Activated CD8-positive, alpha-beta memory T cell treated with anti-CD3 and anti-CD28 coated beads, Interleukin-2, amount 10 ng/mL, durations not matched to agents 7 days and 5 days (primary cell): ENCODE measurements at places on chromosomes 7 and 10.
A peak's percentile ranks its signal among the peaks of the same experiment; 100 is the strongest.

- H3K4me3 ChIP-seq = no peak overlapping the region
- H3K27me3 ChIP-seq = no peaks in the 10 kb centered on the region
- no peaks in the 10 kb centered on the region for H3K36me3 ChIP-seq
- no peak overlapping the region for H3K27ac ChIP-seq
- DNase-seq = peak; percentile 51
Observed at GRCh38 chr7:66837007-66837406, 84.0 kb upstream of the TMEM248 start.

DNA sequence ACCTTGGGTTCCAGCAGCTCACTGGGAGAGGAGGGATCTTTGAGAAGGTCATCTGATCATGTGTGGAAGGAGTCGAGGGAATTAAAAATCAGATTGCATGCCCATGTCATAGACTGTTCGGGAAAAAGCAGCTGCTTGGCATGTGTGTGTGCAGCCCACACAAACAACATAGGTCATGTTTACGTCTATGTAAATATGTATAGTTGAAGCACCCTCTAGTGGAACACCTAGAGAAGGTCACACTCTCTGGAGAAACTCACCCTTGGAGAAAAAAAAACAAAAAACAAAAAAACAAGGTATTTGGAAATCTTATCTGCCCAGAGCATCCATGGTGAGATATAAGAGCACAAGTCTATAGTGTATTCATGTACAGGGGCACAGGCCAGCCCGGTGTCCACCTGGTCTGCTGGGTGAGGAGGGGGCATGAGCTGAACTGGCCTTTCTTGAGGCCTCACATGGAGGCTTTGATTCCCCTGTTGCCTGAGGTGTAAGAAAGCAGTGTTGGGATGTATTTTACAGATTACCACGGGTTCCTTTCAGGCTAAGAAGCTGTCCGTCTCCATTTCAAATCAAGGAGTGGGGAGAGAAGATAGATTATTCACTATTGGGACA is 98.0 kb downstream of the NPY start:
- DNase-seq = no peak
- H3K36me3 ChIP-seq = no peaks in the 10 kb centered on the region
- H3K4me1 ChIP-seq = no peaks in the 10 kb centered on the region
- peaks cover 4% of the 10 kb centered on the region for H3K27me3 ChIP-seq
- no peak overlapping the region for H3K27ac ChIP-seq
- no peak overlapping the region for H3K4me3 ChIP-seq

DNA sequence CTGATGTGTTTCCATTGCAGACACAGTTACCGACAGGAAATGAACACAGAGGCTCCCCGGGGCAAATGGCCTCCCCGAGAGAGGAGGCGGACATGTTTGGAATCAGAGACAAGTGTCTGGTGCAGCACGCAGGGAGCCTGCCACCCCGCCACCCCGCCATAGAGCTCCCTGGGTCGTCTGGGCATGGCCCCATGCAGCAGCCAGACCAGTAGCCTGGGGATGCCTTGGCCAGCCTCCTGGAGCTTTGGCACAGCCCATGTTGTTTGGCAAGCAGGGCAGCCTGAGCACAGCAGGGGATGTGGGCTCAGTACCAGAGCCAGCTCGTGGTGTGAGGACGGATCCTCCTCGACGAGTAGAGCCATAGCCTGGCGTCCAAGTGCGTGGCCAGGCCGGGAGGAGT is 80.8 kb downstream of the NKX6-2 start:
- H3K27me3 ChIP-seq = no peaks in the 10 kb centered on the region
- no peak for DNase-seq
- H3K36me3 ChIP-seq = peaks cover 7% of the 10 kb centered on the region
- H3K27ac ChIP-seq = no peak overlapping the region
- H3K4me1 ChIP-seq = peaks cover 7% of the 10 kb centered on the region
- H3K4me3 ChIP-seq = no peak overlapping the region

GRCh38 chr7:103445228-103446048 is 569 bp downstream of the SLC26A5 start:
- no peak for DNase-seq
- H3K4me3 ChIP-seq = peak overlapping the region; percentile 52
- H3K27me3 ChIP-seq = peaks cover 83% of the 10 kb centered on the region
- H3K36me3 ChIP-seq = no peaks in the 10 kb centered on the region
- H3K4me1 ChIP-seq = peaks cover 9% of the 10 kb centered on the region

DNA sequence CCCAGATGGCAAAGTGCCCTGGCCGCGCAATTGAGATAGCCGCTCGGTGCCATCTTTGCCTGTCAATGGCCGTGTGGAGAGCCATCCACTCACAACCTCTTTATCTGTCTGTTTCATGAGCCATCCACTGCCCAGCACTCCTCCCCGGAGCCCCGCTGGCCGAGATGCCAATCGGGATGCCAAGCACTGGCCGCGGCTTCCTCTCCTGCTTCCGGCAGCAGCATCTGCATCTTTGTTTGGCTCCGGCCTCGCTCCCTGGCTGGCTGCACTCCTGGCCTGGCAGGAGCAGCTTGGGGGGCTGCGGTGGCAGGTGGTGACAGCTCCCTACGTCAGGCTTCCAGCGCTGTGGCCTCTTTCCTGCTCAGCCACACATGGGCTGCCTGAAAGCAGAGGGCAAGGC is 231.7 kb downstream of the USP6NL start:
- no peak overlapping the region for H3K27ac ChIP-seq
- no peak for DNase-seq
- H3K4me1 ChIP-seq = no peaks in the 10 kb centered on the region
- no peaks in the 10 kb centered on the region for H3K36me3 ChIP-seq
- H3K27me3 ChIP-seq = peaks cover 5% of the 10 kb centered on the region
- H3K4me3 ChIP-seq = no peak overlapping the region

- no peaks in the 10 kb centered on the region for H3K36me3 ChIP-seq
- no peak for DNase-seq
- no peaks in the 10 kb centered on the region for H3K27me3 ChIP-seq
- no peaks in the 10 kb centered on the region for H3K4me1 ChIP-seq
- no peak overlapping the region for H3K27ac ChIP-seq
Observed at GRCh38 chr7:75694638-75695399, 43.9 kb downstream of the HIP1 start.

DNA sequence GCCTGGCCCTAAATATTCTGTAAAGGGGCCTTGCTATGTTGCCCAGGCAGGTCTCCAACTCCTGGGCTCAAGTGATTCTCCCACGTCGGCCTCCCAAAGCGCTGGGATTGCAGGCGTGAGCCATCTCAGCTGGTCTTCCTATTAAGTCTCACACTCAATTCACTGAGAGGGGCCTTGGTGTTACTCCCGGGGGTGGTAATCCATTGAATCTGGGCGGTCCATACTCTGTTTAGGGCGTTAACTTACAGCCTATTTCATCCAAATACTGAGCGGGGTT is 665 bp upstream of the SRRT start:
- no peaks in the 10 kb centered on the region for H3K27me3 ChIP-seq
- no peak for DNase-seq
- peak overlapping the region; percentile 100 for H3K4me3 ChIP-seq
- H3K4me1 ChIP-seq = peaks cover 48% of the 10 kb centered on the region

- H3K4me1 ChIP-seq = peaks cover 3% of the 10 kb centered on the region
- no peak overlapping the region for H3K27ac ChIP-seq
- peaks cover 45% of the 10 kb centered on the region for H3K36me3 ChIP-seq
- no peak for DNase-seq
Observed at GRCh38 chr10:35050568-35050967, 39.6 kb downstream of the CUL2 start.

DNA sequence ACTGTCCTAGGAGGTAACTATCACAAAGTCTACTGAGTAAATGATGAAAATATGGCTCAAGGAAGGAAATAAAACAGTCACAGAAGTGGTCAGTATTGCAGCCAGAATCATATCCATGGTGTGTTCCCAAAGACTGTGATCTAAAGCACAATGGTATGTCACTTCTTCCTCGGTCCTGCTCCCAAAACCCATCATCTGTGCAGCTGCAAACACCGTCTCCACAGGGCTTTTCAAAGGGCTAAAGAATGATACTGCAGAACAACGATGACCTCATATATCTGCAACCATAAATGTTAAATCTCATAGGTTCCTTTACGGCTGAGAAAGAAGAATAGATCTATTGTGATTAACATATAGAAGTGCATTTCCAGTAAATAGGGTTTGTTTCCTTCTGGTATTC is 465.0 kb downstream of the GRID1 start:
- H3K27me3 ChIP-seq = peaks cover 2% of the 10 kb centered on the region
- DNase-seq = no peak
- H3K36me3 ChIP-seq = no peaks in the 10 kb centered on the region
- no peaks in the 10 kb centered on the region for H3K4me1 ChIP-seq
- H3K27ac ChIP-seq = no peak overlapping the region

DNA sequence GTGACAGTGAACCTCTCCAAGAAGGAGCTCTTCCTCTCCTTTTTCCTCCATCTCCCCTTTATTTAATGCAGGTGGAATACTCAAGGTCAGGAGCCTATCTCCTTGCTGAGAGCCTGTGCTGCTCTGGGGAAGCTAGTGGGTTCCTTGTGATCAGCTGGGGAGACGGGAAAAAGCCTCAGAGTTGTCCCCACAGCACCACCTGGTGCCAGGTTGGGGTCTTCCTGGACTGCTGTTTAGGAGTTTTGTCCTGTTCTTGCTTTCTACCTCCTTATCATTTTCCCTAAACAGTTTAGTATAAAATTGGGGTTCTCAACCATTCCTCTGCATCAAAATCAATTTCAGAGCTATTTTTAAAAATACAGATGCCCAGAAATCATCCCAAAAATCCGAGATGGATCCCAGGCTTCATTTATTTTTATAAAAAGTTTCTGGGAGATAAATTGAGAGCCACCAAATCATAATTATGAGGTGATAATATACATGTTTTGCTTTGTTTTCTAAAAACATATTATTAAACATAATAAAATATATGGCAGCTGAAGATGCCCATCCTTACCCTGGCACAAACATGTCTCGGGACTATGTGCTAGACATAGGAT is 44.3 kb downstream of the MACC1 start:
- H3K36me3 ChIP-seq = no peaks in the 10 kb centered on the region
- peak; percentile 40 for DNase-seq
- H3K27ac ChIP-seq = no peak overlapping the region
- no peaks in the 10 kb centered on the region for H3K4me1 ChIP-seq

- no peaks in the 10 kb centered on the region for H3K4me1 ChIP-seq
- no peak overlapping the region for H3K27ac ChIP-seq
- H3K27me3 ChIP-seq = no peaks in the 10 kb centered on the region
Observed at GRCh38 chr10:129568583-129569344, 101.7 kb downstream of the MGMT start.
